ENCODE measurements at places on chromosomes 7 and 10. TPM values are rescaled to one million over a fixed set of nuclear protein-coding genes. Genes with fewer than 3 reads are reported as not detected.

BMPER gene
- total RNA-seq, result 18.8 TPM

OIT3 gene
- 0.03 TPM for total RNA-seq

WIPF3 gene
- 0.07 TPM for total RNA-seq

NODAL gene
- total RNA-seq, result not detected

OPN4 gene
- not detected for total RNA-seq

ANLN gene
- total RNA-seq, result 11.5 TPM

OR2A1 gene
- total RNA-seq, result 0.07 TPM

SEMA4G gene
- total RNA-seq, result 3.0 TPM

EVX1 gene
- not detected for total RNA-seq

GHRHR gene
- not detected for total RNA-seq

GPR146 gene
- total RNA-seq, result 16.4 TPM

MEIG1 gene
- total RNA-seq, result 0.46 TPM

MMD2 gene
- total RNA-seq, result not detected

PKD1L1 gene
- total RNA-seq, result 0.07 TPM

MACC1 gene
- total RNA-seq, result 0.50 TPM

ZNF316 gene
- total RNA-seq, result 14.7 TPM

CALML3 gene
- not detected for total RNA-seq

TYW1B gene
- total RNA-seq, result 1.5 TPM

CCZ1 gene
- 43.1 TPM for total RNA-seq

HOXA5 gene
- total RNA-seq, result 1.2 TPM

SLC16A12 gene
- total RNA-seq, result 0.33 TPM

Data from smooth muscle cell of the pulmonary artery (primary cell).